ENCODE measurements at places on chromosomes 1 and 21. TPM values are rescaled to one million over a fixed set of nuclear protein-coding genes. Genes with fewer than 3 reads are reported as not detected.
A peak's percentile ranks its signal among the peaks of the same experiment; 100 is the strongest.

DNA sequence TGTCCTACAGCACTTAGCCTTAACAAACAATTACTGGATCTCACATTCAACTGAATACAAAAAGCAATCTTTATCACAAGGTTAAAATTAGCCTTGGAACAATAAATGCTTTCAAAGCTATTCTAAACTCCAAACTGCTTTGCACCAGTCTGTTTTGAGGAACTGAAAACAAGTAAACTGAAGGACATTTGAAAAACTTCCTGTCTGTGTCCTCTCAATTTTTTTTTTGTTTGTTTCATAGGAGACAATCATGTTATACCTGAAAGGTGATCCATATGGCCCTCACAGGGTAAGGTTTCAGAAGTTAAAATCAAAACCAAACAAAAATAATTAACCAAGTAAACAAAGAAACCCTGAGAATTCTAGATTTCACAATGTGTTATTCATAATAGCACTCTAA is 459.1 kb downstream of the DPYD start:
- no peak overlapping the region for H3K4me3 ChIP-seq
- H3K36me3 ChIP-seq, result no peaks in the 10 kb centered on the region
- H3K27me3 ChIP-seq, result no peaks in the 10 kb centered on the region
- DNase-seq, result no peak
- H3K4me1 ChIP-seq, result no peaks in the 10 kb centered on the region

- H3K36me3 ChIP-seq, result no peaks in the 10 kb centered on the region
- H3K27ac ChIP-seq, result no peak overlapping the region
- H3K4me3 ChIP-seq, result no peak overlapping the region
- DNase-seq, result peak; percentile 77
- peaks cover 20% of the 10 kb centered on the region for H3K27me3 ChIP-seq
- H3K4me1 ChIP-seq, result no peaks in the 10 kb centered on the region
Observed at GRCh38 chr1:115980998-115981993, 5.0 kb downstream of the SLC22A15 start.

DNA sequence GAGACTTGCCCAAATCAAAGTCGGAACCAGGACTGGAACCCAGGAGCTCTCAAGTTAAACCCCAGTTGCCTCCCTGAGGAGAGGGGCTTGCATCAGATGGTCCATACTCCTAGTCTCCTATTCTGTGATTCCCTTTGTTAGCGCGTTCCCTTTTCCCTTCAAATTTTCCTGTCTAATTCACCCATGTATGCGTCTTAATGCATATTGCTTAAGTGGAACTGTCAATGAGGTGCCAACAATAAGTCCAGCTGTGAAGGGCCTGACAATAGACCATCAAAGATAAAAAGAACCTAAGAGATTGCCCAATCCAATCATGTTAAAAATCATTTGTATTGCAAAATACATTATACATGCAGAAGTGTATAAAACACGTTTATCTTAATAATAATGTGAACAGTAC is 634 bp upstream of the SPATA6 start:
- H3K4me3 ChIP-seq, result peak overlapping the region; percentile 72
- no peak overlapping the region for H3K27ac ChIP-seq

NHLH2 gene
- total RNA-seq, result 0.17 TPM

RNF207 gene
- 5.9 TPM for total RNA-seq

All from neural progenitor cell (in vitro differentiated cells).